Kidney (tissue), 22 donors: ENCODE measurements at places on chromosomes 13 and 19. TPM values are rescaled to one million over a fixed set of nuclear protein-coding genes. Genes with fewer than 3 reads are reported as not detected.

DNA sequence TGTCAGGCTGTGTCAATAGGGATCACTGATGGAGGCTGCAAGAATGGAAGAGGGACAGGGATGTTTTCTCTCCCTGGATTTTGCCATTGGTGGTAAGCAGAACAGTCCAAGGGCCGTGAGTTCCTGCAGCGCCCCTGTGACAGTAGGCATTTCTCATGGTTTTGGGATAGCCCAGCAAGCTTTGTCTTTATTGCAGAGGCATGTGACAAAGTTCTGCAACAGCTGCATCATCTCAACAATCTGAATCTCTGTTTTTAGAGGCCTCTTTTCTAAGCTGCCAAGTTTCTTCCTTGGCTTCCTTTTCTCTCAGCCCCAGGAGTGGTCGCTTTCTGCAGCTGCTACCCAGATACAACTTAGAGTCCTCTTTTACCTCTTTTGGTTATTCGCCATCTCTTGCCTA lies 95.7 kb upstream of the TSHZ3 start:
- DNase-seq: peak; percentile 33

The ATP1A3 gene
- total RNA-seq: not detected

- DNase-seq: peak; percentile 76
Measured at GRCh38 chr13:39612023-39612637, 9.1 kb upstream of the LHFPL6 start.

DNA sequence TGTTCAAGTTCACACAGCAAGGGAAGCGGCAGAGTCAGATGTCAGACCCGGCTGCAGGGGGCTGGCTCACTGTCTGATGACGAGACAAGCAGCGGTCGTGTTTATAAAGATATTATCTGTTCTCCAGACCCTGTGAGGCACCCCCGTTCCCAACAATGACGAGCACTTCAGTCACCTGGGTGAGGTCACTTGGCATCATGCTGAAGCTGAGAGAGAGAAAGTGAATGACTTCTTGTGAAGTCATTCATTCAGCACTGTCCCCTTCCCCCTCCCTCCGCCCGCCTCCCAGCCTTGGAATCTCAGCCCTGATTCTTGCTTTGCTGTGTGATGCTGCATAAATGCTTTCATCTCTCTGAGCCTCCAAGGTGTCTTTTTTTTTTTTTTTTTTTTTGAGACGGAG lies 4.9 kb upstream of the LYPD3 start:
- DNase-seq: no peak

GRCh38 chr13:52779103-52779502 lies 39.5 kb upstream of the CNMD start:
- no peak for DNase-seq

The FUT1 gene
- total RNA-seq: 4.3 TPM

- no peak for DNase-seq
Measured at GRCh38 chr19:32916969-32917615, 47.5 kb upstream of the SLC7A9 start.

- DNase-seq: no peak
Measured at GRCh38 chr13:69817333-69817869, 290.2 kb upstream of the ATXN8OS start.
